Renal cortex interstitium (tissue), 15 donors: ENCODE measurements at places on chromosomes 1 and 21.

DNA sequence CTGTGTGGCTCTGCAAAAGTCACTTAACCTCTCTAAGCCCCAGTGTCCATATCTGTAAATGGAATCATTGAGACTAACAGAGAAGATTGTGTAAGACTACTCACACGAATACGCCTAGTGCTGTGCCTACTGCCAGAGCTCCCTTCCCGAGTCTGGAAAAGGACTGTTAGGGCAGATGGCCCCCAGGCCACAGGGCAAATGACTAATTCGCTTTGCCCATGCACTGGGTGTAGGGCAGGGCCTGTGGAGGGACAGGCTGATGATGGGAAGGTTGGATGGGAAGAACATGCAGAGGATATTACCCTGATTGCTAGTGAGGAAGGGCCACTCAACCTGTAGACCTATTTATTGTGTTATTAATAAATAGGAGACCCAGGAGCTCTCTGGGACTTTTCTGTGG, 4.2 kb upstream of the GPR61 start:
- no peak for DNase-seq

- DNase-seq: no peak
Measured at GRCh38 chr1:231035799-231036198, 4.3 kb downstream of the FAM89A start.

- no peak for DNase-seq
Measured at GRCh38 chr1:30615076-30615795, 108.1 kb downstream of the MATN1 start.

DNA sequence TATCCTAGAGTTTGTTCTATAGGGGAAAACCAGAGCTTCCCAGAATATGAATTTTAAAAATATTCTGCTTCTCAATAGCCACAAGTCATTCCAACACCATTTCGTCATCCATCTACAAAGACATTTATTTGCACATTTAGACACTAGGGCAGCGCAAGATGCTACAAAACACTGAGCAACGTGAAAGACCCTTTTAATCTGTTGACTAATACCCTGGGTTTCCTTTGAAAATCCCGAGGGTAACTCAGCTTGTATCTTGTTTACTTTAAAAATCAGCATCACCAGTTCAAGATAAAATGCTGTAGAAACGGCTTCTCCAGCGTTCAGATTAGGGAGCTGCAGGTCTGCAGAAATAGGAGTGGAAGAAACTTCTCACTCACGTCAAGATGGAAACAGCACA, 13.5 kb downstream of the PDPN start:
- DNase-seq: no peak

- DNase-seq: no peak
Measured at GRCh38 chr1:235054936-235055335, 73.7 kb downstream of the TOMM20 start.

DNA sequence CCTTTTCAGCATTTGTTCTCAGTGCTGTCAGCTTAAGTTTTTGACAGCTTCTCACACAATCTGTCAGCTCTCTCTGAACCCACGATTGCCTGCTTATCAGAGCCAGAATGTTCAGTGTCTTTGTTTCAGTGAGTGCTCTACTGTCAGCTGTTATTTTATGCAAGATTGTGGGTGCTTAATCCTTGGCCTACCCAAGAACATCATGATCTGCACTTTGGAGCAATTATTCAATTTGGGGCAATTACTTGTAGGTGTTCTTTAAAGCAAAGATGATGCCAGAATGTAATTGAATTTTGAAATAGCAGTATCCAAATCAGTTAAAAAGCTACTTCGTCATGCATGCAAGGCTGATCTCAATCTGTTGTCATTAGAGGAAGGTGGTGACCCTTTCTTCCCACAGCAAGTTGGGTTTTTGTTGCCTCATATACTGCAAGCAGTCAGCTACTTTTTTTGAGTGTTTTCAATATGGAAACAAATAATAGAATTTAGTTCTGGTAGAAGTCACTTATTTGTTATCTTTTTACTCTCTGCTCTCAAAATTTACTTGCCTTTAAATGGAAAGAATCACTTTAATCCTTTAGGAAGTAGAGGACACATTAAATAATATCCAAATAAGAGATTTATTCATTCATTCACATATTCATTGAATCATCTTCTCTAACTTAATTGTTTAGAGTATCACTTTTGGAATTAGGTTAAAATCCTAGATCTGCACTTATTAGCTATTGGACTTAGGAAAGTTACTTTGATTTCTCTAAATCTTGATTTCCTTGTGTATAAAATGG, 253.5 kb upstream of the CACYBP start:
- DNase-seq: no peak

DNA sequence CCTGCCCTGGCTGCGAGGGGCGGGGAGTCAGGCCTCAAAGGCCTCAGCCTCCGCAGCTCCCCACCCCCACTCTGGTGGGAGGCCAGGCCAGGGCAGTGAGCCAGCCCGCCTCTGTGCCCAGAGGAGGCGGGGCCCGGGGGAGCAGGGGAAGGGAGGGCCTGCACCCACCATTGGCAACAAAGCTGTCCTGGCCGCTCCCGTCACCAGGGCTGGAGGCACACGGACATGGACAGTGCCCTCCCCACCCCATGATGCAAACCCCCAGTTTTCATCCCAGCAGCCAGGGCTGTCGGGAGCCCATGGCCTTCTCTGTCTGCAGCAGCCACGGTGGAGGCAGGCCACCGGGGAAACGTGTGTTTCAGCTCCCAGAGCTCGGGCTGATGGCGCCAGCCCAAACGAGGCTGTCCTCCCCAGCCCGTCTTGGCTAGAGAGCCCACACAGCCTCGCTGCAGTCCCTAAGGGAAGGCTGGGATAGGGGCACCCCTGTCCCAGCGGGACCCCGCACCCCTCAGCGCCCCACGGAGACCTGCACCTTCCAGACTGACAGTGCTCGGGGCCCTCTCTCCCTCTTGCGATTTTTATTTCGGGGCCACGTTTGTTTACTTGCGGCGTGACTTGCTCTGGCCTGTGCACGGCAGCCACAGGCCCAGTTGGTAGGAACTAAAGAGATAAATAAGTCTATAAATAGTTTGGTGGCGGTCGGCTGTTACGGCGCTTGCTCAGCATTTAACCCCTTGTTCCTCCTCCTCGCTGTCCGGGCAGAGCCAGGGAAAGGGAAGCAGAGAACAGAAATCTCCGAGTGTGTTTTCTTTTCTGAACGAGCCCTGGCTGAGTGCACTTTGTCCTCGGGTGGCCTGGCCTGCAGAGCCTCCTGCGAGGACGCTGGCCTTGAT, 101.8 kb downstream of the PRDM16 start:
- peak; percentile 61 for DNase-seq

GRCh38 chr1:70934194-70934961, 113.2 kb downstream of the PTGER3 start:
- DNase-seq: no peak

- DNase-seq: no peak
Measured at GRCh38 chr21:42641311-42642218, 11.9 kb upstream of the PDE9A start.

- no peak for DNase-seq
Measured at GRCh38 chr1:29569971-29570634, 333.8 kb downstream of the PTPRU start.

- DNase-seq: no peak
Measured at GRCh38 chr1:77484334-77484733, 198.1 kb downstream of the ZZZ3 start.

- DNase-seq: no peak
Measured at GRCh38 chr21:14058566-14058965, 152.2 kb downstream of the LIPI start.

DNA sequence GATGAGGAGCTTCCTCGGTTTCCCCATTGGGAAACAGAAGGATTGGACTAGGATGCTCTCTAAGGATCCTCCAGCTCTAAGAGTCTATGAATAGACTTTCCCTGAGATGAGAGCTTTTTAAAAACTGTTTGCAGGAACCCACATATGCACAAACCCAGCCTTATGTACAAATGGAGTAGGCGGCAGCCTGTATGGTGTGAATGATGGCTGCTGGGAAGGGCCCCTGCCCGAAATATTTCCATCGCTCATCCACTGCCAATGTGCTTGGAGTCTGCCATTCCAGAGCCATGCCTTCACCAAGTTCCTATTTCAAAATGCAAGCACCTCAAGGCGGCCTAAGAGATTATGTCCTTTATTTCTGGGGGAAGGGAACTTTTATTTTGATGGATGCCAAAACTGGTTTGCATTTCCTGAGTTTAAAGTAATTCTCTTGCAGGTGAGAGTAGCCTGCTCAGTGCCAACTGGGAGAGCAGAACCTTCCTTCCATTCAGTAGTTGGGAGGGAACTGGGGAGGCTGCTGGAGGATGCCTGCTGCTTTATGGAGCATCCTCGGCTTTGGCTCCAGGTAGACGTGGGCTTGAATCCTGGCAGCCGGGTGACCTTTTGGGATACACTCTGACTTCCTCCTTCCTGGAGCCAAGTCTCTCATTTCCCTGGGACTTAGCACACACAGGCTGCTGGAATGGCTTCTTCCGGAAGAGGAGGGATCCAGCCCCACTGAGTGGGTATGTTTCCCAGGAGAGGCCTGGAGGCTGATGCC, 165.9 kb downstream of the ACTL8 start:
- no peak for DNase-seq

GRCh38 chr1:58548371-58548770, 1.8 kb upstream of the OMA1 start:
- no peak for DNase-seq

DNA sequence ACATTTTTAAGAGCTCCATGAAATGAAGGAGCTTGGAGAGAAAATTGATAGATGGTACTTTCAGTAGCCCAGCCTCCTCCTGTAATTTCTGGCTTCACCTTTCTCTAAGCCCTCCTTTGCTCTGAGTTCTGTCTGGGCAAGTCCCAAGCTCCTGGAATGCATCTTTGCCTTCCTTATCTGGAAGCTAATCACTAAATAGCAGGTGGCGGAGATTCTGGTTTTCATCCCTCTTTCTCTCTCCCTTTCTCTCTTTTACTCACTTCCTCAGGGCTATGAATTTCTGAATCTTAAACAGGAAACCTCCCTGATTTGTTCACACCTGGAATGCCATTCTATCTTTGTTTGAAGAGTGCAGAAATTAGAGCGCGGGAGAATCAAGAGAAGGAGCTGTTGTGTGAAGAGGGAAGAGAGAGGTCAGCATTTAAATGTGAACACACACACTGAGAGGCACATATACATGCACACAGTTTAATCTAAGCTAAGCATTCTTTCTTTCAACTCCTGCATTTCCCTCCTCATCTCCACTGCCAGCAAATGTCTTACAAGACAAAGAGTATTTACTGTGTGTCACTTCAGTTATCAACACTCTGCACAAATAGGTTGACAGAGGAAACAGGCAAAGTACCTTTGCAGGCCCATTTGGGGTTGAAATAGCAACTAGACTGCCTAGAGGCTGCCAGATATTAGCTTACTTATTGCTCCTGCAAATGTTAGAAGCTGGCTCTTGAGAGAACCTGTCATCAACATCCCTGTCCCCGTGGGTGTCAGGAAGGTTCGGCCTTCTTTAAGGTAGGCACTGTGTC, 199.4 kb upstream of the CAMK1G start:
- DNase-seq: no peak

DNA sequence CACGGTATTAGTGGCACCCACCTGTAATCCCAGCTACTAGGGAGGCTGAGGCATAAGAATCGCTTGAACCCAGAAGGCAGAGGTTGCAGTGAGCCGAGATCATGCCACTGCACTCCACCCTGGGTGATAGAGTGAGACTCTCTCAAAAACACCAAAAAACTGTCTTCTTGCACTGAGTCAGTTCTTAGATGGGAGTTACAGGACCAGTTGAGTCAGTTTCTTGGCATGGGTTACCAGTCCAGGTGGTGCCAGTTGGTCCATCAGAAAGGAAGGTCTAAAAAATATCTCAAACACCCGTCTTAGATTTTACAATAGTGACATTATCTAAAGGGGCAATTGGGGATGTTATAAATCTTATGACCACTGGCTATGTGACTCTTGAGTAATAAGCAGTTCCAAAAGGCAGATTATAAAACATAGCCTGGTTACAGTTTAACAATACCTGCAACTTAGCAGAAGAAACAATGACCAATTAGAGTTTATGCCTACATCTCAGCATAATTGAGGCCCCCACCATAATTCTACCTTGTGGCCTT, 206.9 kb upstream of the FGGY start:
- DNase-seq: no peak

DNA sequence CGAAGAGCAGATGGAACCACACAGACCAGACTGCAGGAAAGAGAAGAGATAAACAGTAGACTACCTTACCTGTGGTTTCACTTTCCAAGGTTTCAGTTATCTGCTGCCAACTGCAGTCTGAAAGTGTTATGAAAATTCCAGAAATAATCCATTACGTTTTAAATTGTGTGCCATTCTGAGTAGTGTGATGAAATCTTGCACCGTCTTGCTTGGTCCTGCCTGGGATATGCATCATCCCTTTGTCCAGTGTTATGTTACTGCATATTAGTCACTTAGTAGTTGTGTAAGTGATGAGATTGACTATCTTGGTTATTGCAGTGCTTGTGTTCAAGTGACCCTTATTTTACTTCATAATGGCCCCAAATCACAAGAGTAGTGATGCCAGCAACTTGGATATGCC, 33.9 kb downstream of the DNAJC6 start:
- DNase-seq: no peak

DNA sequence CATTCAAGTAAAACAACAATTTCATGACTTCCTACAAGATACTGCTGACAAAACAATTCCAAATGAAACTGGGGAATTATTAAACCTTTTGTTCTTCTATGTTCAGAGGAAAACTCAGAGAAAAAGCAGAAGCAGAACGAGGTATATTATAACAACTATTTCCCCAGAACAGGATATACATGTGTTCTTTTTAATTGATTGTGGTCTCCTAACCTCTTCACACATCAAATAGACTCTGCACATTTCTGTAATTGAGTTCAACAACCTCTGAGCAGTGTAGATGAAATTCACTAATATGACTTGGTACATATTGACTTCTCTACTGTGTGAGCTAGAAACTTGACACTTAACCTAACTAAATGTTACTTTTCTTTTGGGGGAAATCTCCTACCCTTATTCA, 584.2 kb downstream of the NEGR1 start:
- DNase-seq: no peak

DNA sequence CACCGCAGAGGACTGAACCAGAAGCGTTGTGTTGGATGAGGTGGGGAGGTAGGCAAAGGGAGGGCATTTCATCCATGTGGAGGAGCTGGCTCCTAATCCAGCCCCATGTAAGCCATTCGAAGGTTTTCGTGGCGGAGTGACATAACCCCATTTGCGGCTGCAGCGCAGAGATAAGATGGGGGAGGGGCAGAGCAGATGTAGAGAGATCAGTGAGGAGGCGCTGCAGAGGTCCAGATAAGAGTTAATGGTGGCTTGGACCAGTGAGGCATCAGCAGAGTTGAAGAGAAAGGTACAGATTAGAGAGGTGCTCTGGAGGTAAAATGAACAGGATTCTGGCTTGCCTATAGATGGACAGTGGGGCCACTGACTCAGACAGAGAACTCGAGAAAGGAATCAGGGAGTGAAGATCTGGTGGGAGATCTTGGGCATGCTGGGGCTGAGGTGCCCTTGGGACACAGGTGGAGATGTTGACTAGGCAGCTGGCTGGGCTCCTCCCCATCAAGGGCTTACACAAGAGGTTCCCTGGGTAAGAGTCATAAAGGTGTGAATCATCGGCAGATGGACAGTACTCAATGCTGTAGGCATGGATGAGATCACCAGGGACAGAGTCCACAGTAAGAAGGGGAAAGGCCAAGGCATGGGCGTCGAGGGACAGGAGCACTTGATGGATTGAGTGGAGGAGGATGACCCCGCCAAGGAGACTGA, 7.8 kb upstream of the PTPRF start:
- DNase-seq: no peak
